ENCODE measurements at places on chromosomes 1 and 21. TPM values are rescaled to one million over a fixed set of nuclear protein-coding genes. Genes with fewer than 3 reads are reported as not detected.
A peak's percentile ranks its signal among the peaks of the same experiment; 100 is the strongest.

DNA sequence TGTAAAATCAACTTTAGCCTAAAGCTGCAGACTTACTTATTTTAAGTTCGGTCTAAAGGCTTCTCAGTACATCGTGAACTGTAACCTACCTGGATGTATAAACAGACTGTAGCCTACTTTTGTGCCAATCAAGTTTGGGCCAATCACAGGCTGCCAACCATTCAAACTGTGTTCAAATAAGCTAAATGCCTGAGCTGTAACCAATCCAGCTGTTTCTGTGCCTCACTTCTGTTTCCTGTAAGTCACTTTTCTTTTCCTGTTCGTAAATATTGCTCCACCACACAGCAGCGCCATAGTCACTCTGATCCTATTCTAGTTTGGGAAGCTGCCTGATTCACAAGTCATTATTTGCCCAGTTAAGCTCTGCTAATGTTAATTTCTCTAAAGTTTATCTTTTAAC, 37.5 kb upstream of the SLAMF9 start:
- no peak for DNase-seq

The VCAM1 gene
- total RNA-seq = not detected

- no peak for DNase-seq
Measured at GRCh38 chr1:221164029-221164428, 284.8 kb downstream of the HLX start.

DNA sequence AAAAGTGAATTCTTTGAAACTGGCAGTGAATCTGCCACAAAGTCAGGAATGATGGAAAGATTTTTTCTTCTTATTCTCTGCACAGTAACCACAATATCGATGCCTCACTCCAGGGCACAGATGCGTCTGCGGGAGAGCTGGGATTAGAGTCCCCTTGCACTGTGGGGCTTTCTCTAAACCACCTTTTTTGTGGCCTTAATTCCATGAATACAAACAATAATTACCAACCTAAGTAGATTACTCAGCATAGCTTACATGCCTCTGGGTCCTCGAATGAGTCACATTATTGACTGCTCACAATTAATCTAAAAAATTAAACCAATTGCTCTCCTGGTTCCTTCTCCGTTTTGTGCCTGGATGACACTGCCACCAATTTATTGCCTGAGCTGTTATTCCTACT, 125.8 kb downstream of the KAZN start:
- no peak for DNase-seq

The WDR64 gene
- not detected for total RNA-seq

The CHIT1 gene
- total RNA-seq = 0.55 TPM

The ST3GAL3 gene
- 14.2 TPM for total RNA-seq

DNA sequence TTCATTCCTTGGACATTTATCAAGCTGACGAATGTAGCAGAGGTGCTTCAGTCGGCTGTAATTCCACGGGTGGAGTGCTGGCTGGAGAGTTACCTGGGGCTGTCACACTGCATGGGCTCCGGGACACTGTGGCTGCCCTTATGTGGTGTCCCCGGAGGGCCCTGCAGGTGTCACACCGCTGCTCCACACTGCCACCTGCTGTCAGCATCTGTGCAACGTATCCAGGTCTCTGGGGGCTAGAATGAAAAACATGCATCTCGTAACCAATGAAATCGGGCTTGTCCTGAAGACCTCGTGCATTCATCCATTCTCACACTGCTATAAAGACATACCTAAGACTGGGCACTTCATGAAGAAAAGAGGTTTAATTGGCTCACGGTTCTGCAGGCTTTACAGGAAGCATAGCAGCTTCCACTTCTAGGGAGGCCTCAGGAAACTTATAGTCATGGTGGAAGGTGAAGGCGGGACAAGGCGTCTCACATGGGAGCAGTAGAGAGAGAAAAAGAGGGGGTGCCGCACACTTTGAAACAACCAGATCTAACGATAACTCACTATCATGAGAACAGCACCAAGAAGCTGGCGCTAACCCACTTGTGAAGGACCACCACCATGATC, 46.7 kb upstream of the PCBP3 start:
- DNase-seq = peak; percentile 87

The NKAIN1 gene
- total RNA-seq = not detected

The KCNJ9 gene
- not detected for total RNA-seq

GRCh38 chr21:42563686-42564085, 50.0 kb downstream of the SLC37A1 start:
- DNase-seq = no peak

- no peak for DNase-seq
Measured at GRCh38 chr1:47683401-47683800, 245.6 kb downstream of the FOXD2 start.

Data from activated CD4-positive, alpha-beta memory T cell treated with anti-CD3 and anti-CD28 coated beads, Interleukin-2, amount 10 ng/mL, durations not matched to agents 7 days and 5 days (primary cell).